Keratinocyte (primary cell): ENCODE measurements at places on chromosomes 1 and 21. TPM values are rescaled to one million over a fixed set of nuclear protein-coding genes. Genes with fewer than 3 reads are reported as not detected.

The CD2 gene
- polyA plus RNA-seq: not detected in 3 replicates

GRCh38 chr1:224805889-224806288, 123.6 kb upstream of the DNAH14 start:
- DNase-seq: no peak

DNA sequence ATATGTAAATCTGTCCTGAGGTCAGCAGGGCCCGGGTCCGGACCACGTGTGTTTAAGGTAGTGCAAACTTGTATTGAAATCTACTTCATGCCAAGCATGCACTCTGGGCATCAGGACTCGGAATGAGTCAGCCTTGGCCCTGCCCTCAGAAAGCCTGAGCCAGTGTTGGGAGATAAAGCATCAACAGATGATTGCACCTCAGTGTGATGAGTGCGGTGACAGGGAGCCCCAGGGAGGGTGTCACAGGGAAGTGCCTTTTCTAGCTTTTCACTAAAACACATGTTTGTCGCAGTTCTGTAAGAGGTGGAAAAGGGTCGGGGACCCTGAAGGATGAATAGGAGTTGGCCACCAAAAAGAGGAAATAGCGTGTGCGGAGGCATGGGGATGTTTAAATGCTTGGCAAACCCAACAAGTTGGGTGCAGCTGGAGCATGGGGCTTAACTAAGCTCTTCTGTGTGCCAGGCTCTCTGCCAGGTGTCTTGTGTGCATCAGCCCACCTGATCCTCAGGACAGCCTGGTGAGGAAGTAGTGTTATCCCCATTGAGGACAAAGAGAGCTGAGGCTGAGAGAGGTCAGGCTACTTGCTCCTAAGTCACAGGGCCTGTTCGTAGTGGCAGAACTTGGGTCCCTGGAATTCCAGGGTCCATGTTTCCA, 48.2 kb upstream of the EPB41 start:
- DNase-seq: no peak

- peak; percentile 35 for DNase-seq
Measured at GRCh38 chr1:229024528-229025130, 246.3 kb upstream of the RAB4A start.

- DNase-seq: no peak
Measured at GRCh38 chr1:72649991-72650390, 367.7 kb upstream of the NEGR1 start.

DNA sequence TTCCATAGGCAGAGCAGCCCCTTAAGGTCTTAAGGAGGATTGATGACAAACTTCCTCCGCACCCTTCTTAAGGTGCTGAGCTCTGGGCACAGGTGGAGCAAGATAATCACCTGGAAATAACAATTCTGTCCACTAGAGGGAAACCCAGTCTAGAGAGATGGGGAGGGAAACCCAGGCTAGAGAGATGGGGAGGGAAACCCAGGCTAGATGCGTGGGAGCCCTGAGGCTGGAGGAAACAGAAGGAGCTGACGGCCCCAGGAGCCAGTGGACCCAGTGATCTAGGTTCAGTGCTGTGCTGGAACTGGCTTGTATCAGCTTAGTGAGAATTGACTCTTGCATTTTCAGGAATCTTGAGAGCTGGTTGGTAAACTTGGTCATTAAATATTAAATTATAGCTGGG, 17.8 kb upstream of the MYCL start:
- no peak for DNase-seq

The ODF2L gene
- polyA plus RNA-seq: 11.7 to 22.0 TPM (median 13.2 TPM) in 3 replicates

GRCh38 chr1:30461640-30462039, 261.7 kb downstream of the MATN1 start:
- no peak for DNase-seq

- no peak for DNase-seq
Measured at GRCh38 chr1:240084749-240085148, 6.9 kb upstream of the FMN2 start.

- peak; percentile 88 for DNase-seq
Measured at GRCh38 chr1:86423873-86424272, at the start of gene CLCA2. TSS of gene CLCA2 (plus strand) at chr1:86424171. CDS start at chr1:86424248, 77 bp downstream.

DNA sequence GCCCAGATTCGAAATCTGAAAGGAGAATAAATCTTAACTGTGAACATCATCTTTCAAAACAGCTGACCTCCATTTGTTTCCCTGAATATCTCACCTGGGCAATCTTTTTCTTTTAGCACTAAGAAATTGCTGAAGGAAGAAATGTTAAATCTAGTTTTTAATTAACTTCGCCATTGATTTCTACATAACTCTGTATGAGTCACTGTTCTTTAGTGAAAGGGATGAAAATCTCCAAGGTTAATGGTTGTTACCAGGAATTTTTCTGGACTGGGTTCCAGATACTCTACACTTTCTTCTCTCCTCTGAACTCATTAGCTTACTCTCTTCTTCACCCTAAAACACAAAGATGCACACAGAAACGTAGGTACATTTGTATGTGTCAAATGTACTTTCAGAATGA, 235.7 kb downstream of the BACH1 start:
- no peak for DNase-seq
